HepG2 (cell line): ENCODE measurements at places on chromosomes 7 and 10. TPM values are rescaled to one million over a fixed set of nuclear protein-coding genes. Genes with fewer than 3 reads are reported as not detected.

DNA sequence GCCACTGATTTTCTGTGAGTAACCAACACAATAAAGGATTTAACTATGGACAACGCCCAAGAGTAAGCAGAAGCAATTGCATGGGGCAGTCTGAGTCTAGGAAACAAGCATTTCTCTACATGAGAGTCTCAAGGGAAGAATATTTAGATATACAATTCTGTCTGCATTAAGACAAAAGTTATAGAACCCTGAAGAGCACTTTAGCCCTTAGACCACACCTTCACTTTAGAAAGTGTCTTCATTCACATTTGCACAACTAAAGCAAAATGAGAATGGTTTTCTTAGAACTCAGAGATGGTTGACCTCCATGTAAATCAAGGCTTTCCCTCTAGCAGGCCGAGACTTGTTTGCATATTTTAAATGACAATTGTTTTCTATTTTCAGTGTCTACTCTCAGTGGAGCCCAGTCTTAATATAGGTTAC lies 25.5 kb upstream of the TRIM24 start:
- no peak for DNase-seq
- H3K4me1 ChIP-seq = no peaks in the 10 kb centered on the region
- H3K36me3 ChIP-seq = no peaks in the 10 kb centered on the region
- no peaks in the 10 kb centered on the region for H3K27me3 ChIP-seq
- H3K27ac ChIP-seq = no peak overlapping the region
- no peak overlapping the region for H3K4me3 ChIP-seq

DNA sequence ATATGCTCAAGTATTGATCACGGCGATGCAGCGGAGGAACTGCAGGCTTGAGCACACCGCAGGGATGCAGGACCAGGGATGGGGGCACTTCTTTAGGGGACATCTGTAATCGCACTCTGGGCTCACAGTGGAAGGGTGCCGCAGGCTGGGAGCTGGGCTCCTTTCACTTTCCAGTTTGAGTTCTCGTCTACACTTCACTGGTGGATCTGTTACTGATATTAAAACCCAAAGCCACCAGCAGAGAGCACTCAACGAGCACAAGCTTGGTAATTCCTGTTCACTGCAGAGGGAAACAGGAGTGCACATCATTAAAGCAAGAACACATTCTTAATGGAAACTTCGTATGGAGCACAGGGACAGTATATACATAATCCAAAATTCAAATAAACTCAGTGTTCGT lies 91.3 kb downstream of the PARD3 start:
- H3K27ac ChIP-seq = no peak overlapping the region
- no peaks in the 10 kb centered on the region; the same call in 2 of the 3 replicates for H3K36me3 ChIP-seq
- peak; percentile 42 for DNase-seq
- no peak overlapping the region for H3K4me3 ChIP-seq

GRCh38 chr7:113819474-113819873 lies 99.3 kb downstream of the PPP1R3A start:
- no peaks in the 10 kb centered on the region for H3K4me1 ChIP-seq
- H3K27ac ChIP-seq = no peak overlapping the region
- H3K4me3 ChIP-seq = no peak overlapping the region
- no peak for DNase-seq
- H3K27me3 ChIP-seq = no peaks in the 10 kb centered on the region

DNA sequence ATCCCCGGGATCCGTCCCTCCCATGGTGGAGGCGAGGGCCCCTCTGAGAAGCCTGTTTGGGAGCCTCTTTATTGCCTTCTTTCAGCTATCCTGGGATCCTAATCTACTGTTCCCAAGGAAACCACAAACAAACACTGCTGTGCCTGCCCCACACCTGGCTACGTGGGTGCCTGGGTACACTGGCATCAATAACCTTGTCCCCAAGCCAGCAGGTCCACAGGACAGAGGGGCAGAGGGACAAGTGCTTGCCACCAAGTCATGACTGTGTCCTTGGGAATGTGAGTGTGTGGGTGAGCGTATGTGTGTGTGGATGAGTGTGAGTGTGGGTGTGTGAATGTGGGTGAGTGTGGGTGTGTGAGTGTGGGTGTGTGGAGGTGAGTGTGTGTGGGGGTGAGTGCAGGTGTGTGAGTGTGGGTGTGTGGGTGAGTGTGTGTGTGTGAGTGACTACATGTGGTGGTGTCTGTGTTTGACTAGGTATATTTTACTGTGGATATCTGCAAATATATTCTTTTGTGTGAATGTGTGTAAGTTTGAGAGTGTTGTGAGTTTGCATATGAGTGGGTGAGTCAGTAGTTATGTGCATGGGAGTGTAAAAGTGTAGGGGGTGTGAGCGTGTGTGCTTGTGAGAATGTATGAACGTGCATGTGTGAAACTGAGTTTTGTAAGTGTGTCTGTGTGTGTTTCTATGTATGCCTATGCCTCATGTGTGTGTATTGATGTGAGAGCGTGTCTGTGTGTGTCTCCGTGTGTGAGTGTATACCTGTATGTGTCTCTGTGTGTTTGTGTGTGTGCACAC lies 96.1 kb downstream of the TNS3 start:
- no peaks in the 10 kb centered on the region for H3K27me3 ChIP-seq
- no peak for DNase-seq
- no peak overlapping the region for H3K4me3 ChIP-seq
- peaks cover 18% of the 10 kb centered on the region for H3K36me3 ChIP-seq
- H3K27ac ChIP-seq = peak overlapping the region; percentile 18
- H3K4me1 ChIP-seq = peaks cover 75% of the 10 kb centered on the region

Gene AKR1C1
- 2,238 and 3,445 TPM in 2 replicates for total RNA-seq

Gene WNT2
- total RNA-seq = not detected in 2 replicates
